Activated T-helper 9 cell treated with anti-CD3 and anti-CD28 coated beads, Interleukin-2, amount 50 U/mL, for 16 hours (primary cell): ENCODE measurements at places on chromosomes 7 and 10.

- DNase-seq = no peak
Measured at GRCh38 chr7:42843205-42843800, 68.6 kb downstream of the C7orf25 start.

GRCh38 chr7:77980087-77980713, 181.6 kb downstream of the PHTF2 start:
- DNase-seq = no peak

DNA sequence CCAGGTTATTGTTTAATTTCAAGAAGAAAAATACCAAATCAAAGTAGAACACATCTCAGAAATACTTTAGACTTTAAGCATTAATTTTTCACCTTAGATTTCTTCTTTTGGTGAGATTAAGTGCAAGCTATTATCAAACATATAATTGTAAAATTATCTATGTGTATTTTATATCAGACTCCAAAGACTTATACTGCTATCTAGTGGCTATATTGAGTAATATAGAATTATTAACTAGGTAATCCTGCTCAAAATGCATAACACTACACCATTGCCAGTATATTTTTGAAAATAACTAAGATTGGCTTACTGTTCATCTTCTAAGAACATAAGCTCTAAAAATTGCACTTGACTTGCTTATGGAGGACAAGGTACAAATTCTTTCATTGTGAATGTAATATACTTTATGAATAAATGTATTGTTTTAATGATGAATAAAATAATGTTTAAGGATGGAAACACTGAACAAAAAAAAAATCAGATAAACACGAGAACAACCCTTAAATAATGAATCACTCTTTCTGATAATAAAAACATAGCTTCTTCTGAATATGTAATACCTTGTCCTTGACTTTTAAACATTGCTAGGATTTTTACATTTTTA, 86.7 kb upstream of the GNAI1 start:
- DNase-seq = no peak

DNA sequence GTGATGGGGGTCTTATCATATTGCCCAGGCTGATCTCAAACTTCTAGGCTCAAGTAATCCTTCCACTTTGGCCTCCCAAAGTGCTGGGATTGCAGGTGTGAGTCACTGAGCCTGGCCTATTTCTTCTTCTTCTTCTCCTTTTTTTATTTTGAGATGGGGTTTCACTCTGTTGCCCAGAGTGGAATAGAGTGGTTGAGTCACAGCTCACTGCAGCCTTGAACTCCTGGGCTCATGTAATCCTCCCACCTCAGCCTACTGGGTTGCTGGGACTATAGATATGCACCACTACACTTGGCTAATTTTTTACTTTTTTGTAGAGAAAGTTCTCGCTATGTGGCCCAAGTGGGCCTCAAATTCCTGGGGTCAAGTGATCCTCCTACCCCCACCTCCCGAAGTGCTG, 124.3 kb downstream of the SKIDA1 start:
- no peak for DNase-seq

- DNase-seq = no peak
Measured at GRCh38 chr10:29780639-29781038, 145.9 kb upstream of the SVIL start.

- no peak for DNase-seq
Measured at GRCh38 chr7:134907639-134908038, 78.7 kb upstream of the AGBL3 start.

- DNase-seq = no peak
Measured at GRCh38 chr10:127740596-127740995, 3.6 kb downstream of the FOXI2 start.

DNA sequence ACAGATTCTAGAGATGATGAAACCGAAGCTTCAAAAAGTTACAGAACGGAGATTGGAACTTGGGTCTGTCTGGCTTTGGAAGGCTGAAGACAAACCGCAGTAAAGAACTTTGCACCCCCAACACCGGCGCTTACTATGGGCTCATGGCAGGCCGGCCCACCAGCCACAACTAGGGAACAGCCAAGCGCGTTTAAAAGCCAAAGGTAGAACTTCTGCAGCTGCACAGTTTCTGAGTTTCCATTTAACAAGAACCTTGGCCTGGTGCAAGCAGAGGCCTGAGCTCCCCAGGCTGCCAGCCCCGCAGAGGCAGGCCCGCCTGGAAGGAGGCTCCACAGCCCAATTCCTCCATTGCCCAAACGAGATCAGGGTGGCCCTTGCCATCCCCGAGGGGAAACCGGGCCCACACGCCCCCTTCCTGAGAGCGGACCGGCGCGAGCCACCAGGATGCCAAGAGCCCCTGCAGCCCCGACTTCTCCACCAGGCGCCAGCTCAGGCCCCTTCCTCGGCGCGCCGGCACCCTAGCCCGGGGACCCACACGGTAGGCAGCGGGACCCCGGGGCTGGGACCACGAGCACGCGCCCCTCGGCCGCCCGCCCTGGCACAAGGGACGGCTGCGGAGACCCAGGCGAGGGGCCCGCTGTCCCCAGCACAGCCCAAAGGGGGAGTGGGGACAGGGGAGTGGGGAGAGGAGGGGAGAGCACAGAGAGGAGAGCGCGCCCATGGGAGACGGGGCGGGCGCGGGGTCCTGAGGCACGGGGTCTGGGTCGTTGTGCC, 566 bp downstream of the MAD1L1 start:
- DNase-seq = no peak

GRCh38 chr7:12269100-12269895, 58.2 kb downstream of the TMEM106B start:
- no peak for DNase-seq

GRCh38 chr7:17500736-17501135, 202.3 kb downstream of the AHR start:
- DNase-seq = no peak

GRCh38 chr7:86202833-86203232, 440.9 kb upstream of the GRM3 start:
- no peak for DNase-seq

DNA sequence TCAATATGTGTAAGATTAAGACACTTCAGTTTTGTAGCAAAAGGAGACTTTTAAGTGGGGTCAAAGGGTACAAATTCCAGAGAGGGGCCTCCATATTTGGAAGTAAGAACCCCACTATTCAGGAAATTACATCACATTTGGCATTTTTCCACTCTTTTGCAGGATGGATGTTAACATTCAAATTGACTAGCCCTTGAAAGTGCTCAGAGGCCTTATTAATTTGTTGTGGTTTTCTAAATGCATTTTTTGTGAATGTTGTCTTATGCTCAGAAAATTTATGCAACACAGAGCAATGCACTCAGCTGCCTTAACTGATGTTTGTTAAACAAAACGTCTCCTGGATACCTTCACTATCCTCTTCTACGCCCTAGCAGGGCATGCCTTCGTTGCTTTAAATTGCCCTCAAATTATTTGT, 50.9 kb upstream of the PDLIM1 start:
- DNase-seq = no peak

GRCh38 chr7:45259966-45260646, 102.5 kb downstream of the RAMP3 start:
- DNase-seq = peak; percentile 56

DNA sequence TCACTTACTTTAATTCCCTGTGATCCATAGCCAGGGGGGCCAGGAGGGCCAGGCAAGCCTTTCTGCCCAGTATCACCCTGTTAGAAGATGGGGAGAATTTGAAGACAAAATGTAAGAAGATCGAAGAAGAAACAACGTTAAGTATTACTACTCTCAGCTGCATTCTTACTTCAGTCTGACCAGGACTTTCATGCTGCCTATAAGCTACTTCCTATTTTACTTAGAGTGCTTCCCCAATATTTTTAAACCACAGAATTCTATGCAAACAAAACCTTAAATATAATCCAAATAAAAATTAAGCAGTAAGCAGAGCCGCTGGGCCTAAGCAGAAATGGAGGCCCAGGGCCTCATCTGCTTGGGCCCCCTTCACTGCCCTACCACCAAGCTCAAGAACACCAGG, 117.8 kb downstream of the COL28A1 start:
- no peak for DNase-seq

DNA sequence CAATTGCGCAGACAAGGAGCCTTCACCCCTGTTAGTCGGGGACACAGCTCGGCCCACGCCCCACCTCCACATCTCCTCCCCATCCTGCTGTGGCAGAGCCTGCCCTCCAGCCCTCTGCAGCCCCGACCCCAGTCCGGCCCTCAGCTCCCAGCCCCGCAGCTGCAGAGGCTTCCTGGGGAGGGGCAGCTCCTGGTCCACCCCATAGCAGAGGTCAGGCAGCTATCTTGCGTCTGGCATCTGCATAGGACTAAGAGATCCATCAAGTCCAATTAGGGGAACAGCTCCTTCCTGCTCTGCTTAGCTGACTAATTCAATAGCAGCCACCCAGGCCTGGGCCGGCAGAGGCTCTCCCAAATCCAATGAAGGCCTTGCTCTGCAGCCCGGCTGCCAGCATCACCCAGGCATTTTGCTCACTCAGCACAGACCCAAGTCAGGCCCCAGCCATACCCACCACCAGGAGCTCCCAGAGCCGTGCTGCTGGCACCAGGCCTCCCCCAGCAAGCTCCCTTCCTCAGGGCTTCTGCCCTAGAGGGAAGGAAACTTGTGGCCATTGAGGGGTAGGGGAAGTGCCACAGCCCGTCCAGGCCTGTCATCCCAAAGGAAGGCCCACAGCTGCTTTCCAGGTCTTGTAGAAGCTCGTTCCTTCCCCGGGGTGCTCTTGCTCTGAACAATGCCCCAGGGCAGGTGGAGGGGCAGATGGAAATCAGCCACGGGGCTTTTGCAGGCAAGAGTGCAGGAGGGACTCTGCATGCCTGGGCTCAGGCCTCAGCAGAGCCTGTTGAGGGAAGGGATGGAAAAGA, 106.2 kb upstream of the RET start:
- DNase-seq = no peak

GRCh38 chr7:148715027-148715426, 16.3 kb downstream of the CUL1 start:
- no peak for DNase-seq

- no peak for DNase-seq
Measured at GRCh38 chr10:84395581-84395980, 67.2 kb downstream of the CCSER2 start.

DNA sequence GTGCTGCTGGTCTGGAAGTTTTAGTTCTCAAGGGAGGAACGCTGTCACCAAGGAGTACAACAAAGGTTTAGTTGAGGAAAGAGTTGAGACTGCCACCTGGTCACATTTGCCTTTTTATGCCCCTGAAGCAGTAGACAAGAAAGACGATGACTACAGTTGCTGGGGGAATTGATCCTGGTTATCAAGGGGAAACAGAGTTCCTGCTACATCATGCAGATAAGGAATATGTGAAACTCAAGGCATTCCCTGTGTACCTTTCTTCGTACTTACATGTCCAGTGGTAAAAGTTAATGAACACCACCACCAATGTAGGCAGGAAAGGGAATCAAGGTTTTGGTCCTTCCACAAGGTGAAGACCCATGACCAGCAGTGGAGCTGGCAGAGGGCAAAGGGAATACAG, 31.8 kb downstream of the SLC35B4 start:
- DNase-seq = no peak

DNA sequence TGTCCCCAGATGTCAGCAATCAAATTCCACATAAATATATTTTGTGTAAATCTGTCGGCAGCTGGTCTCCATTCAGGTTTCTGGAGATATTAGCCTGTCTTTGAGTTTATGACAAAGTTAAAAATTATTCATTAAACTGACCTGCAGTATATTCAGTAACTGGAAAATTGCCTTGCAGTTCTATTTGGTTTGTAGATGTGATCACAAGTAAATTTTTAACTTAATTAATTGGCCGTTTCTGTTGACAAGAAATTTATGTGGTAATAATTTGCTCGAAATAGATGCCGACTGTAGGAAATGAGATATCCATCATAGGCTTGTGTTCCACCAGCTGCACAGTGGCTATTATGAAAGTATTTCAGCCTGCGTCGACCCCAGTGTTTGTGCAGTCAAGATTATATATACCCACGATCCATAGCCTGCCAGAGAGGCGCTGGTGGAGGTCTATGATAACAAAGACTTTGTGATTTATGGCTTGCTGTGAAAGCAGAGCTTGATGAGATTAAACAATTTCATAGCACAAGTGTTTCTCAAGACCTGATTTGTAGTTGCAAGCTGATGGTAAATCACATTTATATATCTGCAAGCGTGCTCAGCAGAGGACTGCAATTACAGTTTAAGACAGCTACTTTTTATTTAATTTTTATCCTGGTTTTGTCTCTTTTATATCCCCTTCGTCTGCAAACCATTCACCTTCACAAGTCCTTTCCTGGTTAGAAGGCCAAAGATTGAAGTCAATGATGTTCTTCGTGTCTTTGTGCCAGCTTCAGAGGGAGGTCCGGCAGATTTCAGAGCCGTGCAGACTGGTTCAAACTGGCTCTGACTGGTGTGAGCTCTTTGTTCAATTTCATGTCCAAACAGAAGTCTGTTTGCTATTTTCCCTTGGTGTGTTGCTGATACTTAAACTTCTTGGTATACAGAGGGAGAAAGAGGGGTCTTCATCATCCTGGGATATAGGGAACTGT, 850.9 kb downstream of the LRMDA start:
- DNase-seq = no peak

DNA sequence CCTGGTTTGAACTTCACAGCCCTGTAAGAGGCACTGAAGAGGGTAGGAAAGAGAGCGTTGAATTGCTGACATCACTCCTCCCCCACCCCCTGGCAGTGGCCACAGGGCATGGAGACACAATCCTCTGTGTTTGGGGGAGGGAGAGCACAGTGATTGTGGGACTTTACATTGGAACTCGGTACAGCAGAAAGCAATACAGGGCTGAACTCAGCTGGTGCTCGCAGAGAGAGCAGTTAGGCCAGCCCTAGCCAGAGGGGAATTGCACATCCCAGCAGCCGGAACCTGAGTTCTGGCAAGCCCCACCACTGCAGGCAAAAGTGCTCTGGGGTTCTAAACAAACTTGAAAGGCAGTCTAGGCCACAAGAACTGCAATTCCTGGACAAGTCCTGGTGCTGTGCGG, 24.0 kb upstream of the CUL1 start:
- no peak for DNase-seq

- no peak for DNase-seq
Measured at GRCh38 chr7:103127006-103127405, 21.9 kb downstream of the NAPEPLD start.
